HL-60 (cell line): ENCODE measurements at places on chromosomes 11 and 22.

- DNase-seq = no peak
Observed at GRCh38 chr11:2294926-2295290, 6.8 kb downstream of the C11orf21 start.

GRCh38 chr11:131418189-131418588, 47.8 kb downstream of the NTM start:
- no peak for DNase-seq

DNA sequence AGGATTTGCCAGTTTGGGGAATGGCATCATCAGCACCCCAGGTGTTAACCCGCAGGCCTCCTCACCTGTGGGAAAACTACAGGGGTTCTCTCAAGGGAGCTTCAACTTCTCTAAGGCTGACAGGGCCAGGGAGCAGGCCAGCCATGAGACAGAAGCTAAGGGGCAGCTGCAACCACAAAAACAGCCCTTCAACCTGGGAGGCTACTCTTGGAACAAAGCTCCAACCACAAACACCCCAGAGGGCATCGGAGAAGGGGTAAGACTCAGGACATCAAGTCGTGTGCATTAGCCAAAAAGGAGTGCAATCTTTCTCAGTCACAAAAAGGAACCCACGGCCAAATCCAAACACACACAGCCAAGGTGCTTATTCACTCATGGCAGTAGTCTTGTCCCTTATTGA, 103.0 kb downstream of the PLEKHA7 start:
- no peak for DNase-seq

GRCh38 chr11:64437426-64437825, 78.5 kb downstream of the RPS6KA4 start:
- DNase-seq = no peak

- DNase-seq = no peak
Observed at GRCh38 chr11:106988151-106989077, 29.9 kb downstream of the GUCY1A2 start.

GRCh38 chr11:5283086-5283485, 13.3 kb upstream of the HBE1 start:
- no peak for DNase-seq

- DNase-seq = no peak
Observed at GRCh38 chr11:1218256-1218787, 4.5 kb upstream of the MUC5B start.

- no peak for DNase-seq
Observed at GRCh38 chr11:90288212-90288821, 65.5 kb upstream of the CHORDC1 start.

- no peak for DNase-seq
Observed at GRCh38 chr11:87779276-87780067, 395.8 kb downstream of the RAB38 start.

DNA sequence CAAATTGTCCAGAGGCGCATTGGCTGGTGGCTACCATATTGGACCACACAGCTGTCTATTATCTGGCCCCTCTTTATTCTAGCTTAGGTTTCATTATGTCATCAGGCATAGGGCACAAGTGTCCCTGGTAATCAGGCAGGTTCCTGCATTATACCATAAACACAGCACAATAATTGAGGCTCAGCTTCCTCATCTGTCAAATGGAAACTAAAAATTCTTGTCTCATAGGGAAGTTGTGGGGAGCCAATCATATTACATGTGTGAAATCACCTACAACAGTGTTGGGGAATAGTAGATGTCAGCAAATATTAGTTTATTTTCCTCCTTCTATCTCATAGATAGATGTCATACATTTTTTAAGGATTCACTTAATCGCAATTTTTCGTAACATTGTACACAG, 231.0 kb upstream of the SORL1-AS1 start:
- no peak for DNase-seq

GRCh38 chr22:49753961-49754695, 73.5 kb downstream of the BRD1 start:
- DNase-seq = no peak

- no peak for DNase-seq
Observed at GRCh38 chr22:44546686-44547310, 48.8 kb upstream of the RTL6 start.

- peak; percentile 77 for DNase-seq
Observed at GRCh38 chr11:129992161-129992944, 10.3 kb downstream of the PRDM10 start.

- DNase-seq = no peak
Observed at GRCh38 chr11:32643526-32643925, 59.9 kb downstream of the EIF3M start.

GRCh38 chr11:16082095-16083055, 274.0 kb downstream of the SOX6 start:
- no peak for DNase-seq

DNA sequence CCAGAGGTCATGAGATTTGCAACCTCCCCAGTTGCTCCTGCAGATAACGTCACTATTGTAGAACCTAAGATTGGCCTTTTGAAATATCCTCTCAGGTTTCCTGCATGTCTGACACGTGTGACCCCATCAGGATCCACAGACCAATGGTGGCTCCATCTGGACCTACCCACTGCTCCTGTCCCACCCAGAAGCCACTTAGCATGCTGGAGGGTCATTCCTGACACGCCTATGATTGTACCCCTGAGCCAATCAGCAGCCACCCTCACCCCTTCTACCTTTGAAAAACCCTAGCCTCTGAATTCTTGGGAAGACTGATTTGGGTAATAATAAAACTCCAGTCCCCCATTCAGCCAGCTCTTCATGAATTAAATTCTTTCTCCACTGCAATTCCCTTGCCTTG, 20.1 kb upstream of the NARS2 start:
- no peak for DNase-seq
